ENCODE measurements at places on chromosomes 2 and 18. TPM values are rescaled to one million over a fixed set of nuclear protein-coding genes. Genes with fewer than 3 reads are reported as not detected.

The DSG4 gene
- not detected for total RNA-seq

The SH2D6 gene
- total RNA-seq = 1.4 TPM

- no peak for DNase-seq
Observed at GRCh38 chr2:15688924-15689568, 97.4 kb downstream of the DDX1 start.

DNA sequence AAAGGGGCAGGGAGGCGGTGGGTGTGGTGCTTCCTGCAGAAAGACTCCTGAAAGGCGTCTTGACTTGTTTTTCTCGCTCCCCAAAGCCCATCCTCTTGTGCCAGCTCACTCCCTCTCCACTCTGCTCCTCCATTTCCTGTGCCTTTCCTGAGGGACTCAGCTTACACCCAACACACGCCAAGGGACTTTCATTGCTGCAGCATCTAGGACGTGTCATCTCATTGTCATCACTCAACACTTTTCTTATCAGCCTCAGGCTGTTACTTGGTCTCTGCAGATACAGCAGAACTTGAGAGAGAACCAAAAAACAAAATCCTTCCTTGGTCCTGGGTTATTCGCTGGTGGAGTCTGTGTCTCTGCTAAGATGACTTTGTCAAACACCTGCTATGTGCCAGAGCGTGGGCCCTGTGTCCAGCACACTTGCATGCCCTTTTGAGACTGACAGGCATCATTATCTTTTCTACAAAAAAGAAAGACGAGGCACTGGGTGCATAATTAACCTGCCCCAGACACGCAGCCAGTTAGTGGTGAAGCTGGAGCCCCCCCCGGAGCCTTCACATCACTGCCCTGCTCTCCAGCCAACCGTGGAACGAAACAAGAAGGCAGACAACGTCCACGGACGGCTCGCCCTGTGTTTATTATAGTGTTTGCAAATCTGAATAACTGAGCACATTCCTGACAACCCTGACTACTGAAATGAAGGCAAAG is 261.7 kb upstream of the HDAC4 start:
- DNase-seq = no peak
